ENCODE measurements at places on chromosomes 13 and 19.
A peak's percentile ranks its signal among the peaks of the same experiment; 100 is the strongest.

GRCh38 chr19:30817965-30818567 lies 445.9 kb downstream of the ZNF536 start:
- no peak for DNase-seq

DNA sequence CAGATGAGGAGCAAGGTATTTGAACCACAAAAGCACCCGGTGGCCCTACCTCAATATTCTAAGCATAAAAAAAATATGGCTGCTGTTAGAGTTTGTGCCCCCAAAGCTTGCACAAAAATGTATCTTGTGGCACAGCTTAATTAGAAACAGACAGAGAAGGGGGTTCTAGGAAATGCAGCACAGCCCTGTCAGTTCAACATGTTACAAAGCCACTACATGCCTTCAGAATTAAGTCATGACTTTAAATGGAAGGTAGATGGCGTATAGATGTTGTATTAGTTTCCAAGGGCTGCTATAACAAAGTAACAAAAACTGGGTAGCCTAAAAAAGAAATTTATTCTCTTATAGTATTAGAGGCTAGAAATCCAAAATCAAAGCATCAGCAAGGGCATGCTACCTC lies 703.8 kb downstream of the DIAPH3 start:
- DNase-seq = no peak

DNA sequence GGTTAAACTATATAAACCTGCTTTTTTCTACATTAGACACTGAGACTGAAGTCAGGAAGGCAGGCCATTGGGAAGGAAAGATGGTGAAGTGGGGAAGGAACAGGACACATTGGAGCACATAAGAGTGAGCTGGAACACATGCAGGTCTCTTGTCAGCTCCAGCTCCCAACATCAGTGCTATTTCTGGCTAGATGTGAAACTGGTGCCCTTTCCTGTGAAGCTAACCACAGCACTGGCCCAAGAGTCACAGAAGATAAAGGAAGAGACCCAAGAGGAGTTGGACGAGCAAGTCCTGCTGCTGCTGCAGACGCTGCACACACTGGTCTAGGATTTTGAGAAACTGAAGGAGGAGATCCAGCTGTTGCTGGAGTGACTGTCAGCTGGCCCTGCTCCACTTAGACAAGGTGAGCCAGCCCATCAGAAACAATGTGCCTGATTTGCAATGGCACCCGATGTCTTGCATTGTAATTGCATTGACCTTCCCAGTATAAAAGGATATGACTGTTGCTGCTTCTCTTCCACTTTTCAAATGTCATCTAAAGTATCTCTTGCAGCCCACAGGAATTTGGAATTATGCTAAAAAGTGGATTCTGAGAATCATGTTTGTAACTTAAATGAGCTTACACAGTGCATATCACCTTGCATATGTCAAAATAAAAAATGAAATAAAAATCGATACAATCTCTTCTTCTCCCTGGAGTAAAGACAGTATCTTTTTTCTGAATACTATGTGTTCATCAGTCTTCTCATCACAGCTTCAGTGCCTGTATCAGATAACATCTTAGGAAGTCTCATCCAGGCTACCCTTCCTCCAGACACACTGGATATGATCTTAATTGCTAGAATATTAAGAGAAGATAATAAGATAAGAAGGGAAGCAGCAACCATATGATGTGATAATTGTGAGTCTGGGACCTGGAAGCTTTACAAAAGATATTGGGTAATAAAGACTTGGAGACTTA lies 230.7 kb upstream of the SPRY2 start:
- no peak for DNase-seq

- DNase-seq = no peak
Measured at GRCh38 chr13:28597641-28598040, 61.3 kb upstream of the POMP start.

GRCh38 chr13:64675255-64675892 lies 2554.8 kb downstream of the PCDH9 start:
- DNase-seq = no peak

DNA sequence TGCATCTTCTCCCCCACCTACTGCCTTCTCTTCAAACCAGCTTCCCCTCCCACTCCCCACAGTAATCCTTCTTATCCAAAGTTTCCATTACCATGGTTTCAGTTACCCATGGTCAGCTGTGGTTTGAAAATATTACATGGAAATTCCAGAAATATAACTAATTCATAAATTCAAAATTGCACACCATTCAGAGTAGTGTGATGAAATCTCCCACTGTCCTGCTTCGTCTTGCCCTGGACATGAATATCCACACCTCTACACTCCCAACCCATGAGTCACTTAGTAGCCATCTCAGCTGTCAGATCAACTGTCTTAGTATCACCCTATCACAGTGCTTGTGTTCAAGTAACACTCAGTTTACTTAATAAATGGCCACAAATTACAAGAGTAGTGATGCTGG lies 3.8 kb upstream of the KCTD12 start:
- DNase-seq = no peak

DNA sequence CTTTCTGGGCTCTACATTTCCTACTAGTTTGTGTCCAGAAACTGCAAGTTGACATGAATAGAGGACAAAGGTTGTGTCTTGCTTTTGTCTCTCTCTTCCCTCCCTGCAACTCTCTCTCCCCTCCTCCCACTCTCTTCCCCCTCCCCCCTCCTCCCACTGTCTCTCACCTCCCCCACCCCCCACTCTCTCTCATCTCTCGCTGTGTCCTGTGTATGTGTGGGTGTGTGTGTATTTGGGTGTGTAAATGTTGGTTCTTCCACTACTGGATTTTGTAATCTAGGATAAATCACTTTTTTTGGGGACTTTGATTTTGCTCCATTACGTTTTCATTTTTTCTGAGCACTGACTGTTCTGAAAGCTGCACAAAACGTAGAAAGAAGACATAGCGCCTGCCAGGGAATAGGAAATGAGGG lies 48.4 kb downstream of the AKAP11 start:
- DNase-seq = no peak

- peak; percentile 62 for DNase-seq
Measured at GRCh38 chr19:53057904-53058580, 13.5 kb downstream of the ERVV-2 start.

- DNase-seq = no peak
Measured at GRCh38 chr13:73681779-73682178, 452.4 kb downstream of the KLF12 start.

DNA sequence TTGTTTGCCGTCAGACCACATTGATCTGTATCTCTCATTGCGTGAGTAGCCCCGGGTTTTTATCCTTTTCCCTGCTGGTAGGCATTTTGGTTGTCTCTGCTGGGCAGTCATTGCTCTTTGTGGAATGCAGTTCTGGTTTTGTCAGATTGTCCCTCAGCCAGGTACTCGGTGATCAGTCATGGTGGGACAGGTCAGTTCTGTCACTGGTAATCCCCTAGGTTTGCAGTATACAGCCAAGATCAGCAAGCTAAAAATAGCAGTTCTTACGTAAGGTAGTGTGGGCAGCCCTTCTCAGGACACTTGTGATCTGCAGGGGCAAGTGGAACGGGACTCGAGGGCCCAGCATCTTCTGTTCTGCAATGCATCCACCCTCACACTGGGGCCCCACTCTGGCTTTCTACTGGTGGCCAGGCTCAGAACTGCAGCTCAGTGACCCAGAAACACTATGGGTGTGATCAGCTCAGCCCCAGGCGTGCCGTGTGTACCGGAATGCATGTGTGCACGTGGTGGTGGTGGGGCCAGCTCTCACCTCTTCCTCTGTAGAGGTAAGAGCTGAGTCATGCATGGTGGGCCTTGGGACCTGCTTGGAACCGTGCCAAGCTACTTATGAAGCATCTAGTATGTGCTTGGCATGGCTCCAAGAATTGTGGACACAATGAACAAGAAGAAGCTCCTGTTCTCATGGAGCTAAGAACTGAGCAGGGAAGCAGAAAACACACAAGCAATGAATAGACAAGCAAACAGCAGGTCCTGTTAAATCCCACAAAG lies 6.3 kb downstream of the PLEKHF1 start:
- no peak for DNase-seq

DNA sequence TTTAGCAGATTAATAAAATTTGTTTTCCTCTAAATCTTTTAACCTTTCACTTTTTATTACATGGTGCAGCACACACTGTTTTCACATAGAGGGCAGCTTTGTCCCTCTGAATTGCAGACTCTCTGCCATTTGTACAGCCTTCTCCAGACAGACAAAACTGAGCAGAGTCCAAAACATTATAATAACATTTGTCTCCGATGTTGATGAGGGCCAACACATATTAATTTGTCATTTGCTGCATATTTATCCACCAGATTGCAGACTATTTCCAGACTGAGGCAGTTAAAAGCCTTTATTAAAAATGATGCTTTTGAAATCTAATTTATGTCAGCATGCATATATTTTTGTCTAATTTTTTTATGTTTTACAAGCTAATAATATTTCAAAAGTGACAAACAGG lies 1251.9 kb upstream of the SLC10A2 start:
- DNase-seq = peak; percentile 53
